Naive thymus-derived CD4-positive, alpha-beta T cell (primary cell): ENCODE measurements at places on chromosomes 11 and 22.

DNA sequence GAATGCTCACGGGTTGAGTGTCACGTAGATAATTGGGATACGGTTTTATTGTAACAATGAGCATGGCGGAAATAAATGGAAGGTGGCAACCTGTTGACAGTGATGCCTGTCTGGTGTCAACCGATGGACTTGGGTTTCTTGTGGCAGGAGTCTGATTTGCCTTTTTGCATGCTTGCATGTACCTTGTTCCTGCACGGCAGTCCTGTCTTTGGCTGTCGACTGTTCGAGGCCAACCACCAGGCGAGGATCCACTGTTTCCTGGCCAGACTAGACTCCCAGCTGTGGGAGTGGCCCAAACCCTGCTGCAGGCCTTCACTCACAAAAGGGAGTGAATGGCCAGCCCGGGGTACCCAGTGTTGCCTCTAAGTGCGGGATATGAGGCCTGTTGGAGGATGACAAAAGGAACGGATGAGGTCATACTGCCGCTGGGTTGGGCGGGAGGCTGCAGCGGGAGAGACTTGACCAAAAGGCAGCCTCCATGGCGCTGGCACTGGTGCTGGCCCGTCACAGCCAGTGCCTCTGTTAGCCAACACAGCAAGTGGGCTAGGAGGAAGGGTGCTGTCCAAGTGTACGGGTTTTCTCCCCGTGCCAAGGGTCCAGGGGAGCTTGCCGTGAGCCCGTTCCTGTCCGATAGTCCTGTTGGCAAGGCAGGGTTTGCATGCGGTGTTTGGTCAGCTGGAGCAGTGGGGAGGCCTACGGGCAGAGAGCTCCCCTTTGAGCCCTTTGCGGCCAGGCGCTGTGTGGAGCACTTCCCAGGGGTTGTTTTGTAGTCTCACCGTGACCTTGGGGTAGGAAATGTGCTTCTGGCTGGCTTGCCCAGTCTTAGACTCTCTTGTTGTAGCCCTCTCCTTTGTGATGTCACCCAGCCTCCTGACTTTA, 974 bp downstream of the DGCR8 start:
- no peak for DNase-seq

DNA sequence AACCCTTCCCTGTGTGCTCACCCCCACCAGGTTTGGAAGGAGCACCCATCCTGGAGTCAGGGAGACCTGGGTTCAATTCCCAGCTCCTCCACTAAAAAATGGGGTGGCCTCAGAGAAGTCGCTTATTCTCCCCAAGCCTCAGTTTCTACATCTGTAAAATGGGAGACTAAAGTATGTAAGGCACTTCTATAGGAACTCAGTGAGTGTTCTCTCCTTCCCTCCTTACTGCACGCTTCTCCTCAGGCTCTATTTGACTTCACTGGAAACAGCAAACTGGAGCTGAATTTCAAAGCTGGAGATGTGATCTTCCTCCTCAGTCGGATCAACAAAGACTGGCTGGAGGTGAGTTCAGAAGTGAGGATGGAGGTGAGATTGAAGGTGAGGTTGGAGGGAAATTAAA, 11.3 kb downstream of the NCF4 start:
- no peak for DNase-seq

DNA sequence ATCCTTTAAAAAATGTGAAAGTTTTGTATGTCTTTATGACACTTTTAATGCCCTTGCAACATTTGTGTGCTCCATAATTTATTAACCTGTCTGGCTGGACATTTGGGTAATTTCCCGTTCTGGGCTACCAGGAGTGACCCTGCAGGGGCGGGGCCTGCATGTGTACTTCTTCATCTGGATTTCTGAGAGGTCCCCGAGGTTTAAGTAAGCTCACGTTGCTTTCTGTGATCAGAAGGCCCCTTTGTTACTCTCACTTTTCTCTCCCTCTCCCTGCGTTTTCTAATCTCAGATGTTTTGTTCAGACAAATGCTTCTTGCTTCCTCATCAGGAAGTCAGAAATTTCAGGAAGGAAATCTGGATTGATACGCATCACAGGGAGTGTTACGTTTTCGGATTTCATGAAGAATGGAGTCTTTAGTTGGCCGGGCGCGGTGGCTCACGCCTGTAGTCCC, 78.9 kb upstream of the CRYBB3 start:
- DNase-seq = no peak

- DNase-seq = peak; percentile 5
Observed at GRCh38 chr11:94325681-94326080, 21.3 kb downstream of the IZUMO1R start.

DNA sequence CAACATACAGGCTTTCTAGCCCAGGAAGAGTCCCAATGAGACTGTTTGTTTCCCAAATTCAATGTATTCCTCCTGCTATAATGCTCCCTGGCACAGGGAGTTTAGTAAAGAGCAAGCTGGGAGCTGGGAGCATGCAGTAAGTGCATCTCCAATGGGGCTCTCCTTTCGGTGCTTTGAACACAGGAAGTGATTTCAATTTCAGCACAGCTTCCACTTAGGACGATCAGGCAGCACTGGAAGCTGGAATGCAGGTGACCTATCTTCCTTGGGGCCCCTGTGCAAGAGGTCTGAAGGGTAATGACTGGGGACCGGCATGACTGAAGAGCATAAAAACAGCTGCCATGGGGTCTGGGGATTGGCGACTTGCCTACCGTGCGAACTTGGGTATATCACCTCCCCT, 76.0 kb downstream of the LARGE1 start:
- no peak for DNase-seq

- no peak for DNase-seq
Observed at GRCh38 chr11:115980337-115981103, 476.3 kb upstream of the CADM1 start.
